ENCODE measurements at places on chromosomes 4 and X.

DNA sequence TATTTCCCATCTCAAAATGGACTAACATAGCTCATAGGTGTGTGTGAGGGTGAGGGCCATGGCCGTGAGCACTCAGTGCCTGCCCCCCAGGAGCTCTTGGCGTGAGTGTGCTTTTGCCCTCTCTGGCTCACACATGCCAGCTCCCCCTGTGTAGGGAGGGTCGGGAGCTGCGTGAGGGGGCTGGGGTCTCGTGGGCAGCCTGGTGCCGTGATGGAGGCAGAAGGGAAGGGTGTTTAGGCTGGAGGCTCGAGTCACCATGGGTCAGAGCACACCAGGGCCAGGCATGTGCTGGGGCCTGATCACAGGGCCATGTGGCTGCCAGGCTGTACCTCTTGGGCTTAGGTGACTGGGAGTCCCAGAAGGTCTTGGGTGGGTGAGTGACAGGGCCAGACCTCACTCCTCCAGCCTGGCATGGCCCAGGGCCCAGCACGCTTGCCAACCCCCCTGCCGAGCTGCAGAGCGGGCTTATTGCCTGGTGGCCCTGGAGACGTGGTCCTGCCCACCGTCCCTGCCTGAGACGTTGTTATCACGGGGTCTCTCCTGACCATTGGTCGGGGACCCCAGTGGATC lies 44.0 kb downstream of the ADRA2C start:
- DNase-seq = no peak

DNA sequence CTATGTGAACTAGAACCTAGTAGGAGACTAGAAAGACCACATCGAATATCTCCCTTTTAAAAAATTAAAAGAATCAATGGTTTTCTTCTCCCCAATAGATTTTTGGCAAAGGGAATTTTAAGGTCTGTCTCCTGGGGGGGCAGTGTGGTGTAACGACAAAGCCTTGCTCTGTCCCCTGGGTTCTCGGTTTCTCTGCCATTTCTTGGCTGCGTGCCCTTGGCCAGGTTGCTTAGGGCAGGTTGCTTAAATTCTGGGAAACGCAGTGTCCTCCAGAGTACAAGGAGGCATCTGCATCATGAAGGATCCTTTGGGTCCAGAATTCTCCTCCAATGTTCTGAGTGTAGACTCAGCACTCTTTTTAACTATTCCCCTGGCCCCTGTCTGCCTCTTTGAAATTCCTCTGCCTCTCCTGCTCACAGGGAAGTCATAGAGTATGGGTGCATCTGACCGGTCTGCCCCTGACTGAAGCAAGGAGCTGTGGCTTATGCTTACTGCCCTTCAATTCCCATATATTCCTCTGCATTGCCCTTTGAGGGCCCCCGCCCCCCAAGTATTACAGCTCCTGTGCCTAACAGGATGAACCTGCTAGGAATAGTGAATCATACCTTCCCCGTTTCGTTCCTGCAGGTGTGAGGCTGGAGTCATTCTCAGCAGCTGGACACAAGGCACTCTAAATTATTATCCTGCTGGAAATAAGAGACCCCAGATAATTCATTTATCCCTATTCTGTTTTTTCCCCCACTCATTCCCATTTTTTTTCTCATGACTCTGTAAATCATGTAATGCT lies 2.2 kb downstream of the KIT start:
- no peak for DNase-seq

GRCh38 chrX:9569876-9570301 lies 105.0 kb downstream of the TBL1X start:
- DNase-seq = peak; percentile 49

- DNase-seq = no peak
Measured at GRCh38 chrX:78327370-78328086, at the start of gene CYSLTR1. TSS of gene CYSLTR1 (minus strand) at chrX:78327611. CDS start at chrX:78273746, 53,865 bp downstream.

- DNase-seq = no peak
Measured at GRCh38 chrX:19630776-19631707, 115.7 kb upstream of the MAP3K15 start.

Measured in fibroblast of lung (primary cell).